ENCODE measurements at places on chromosomes 1 and 21. TPM values are rescaled to one million over a fixed set of nuclear protein-coding genes. Genes with fewer than 3 reads are reported as not detected.

- DNase-seq: no peak
Observed at GRCh38 chr1:64302971-64303370, 99.5 kb downstream of the UBE2U start.

- no peak for DNase-seq
Observed at GRCh38 chr1:169360415-169360814, 7.2 kb downstream of the NME7 start.

DNA sequence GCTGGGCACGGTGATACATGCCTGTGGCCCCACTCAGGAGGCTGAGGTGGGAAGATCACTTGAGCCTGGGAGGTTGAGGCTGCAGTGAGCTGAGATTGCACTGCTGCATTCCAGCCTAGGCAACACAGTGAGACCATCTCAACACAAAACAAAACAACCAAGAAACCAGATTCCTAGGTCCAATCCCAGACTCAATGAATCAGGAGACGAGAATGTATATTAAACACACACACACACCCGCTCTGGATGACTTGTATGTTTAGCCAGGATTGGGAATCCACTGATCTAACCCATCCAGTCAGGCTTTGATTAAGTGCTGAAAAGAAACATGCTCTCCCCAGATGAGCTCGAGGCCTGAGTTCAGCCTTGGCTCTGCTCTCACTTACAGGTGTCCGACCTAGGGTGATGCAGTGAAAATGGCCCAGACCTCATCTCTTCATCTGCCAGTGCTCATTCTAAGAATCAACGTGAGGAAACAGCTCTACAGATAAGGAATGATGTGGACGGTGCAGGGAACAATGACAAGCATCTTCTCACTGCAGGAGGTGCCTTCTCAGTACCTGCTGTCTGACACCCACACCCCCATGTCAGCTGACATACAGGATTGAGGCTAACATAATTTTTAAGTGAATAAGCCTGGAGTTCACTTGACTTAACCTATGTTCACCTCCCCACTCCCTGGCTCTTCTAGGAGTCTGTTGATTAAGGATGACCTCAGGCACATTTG is 15.3 kb upstream of the SRSF4 start:
- no peak for DNase-seq

DNA sequence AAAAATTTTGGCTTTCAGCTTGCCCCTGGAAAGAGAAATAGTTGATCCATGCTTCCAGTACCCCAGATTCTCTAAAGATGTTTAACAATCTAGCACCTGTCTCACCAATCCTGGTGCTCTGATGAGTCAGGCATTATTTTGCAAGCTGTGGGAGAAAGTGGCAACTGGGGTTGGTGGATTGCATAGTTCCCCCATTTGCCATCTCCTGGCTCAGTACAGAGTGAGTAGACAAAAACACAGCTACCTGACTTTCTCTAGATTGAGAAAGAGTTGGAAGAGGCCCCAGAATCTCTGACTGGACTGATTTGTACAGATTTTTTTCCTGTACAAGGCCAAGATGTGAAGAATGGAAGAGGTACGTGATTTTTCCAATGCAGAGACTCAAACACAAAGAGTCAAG is 75.1 kb upstream of the NEGR1 start:
- DNase-seq: no peak

The DCDC2B gene
- total RNA-seq: not detected

The PCNT gene
- 27.3 TPM for total RNA-seq

GRCh38 chr1:206596319-206596666 is 16.0 kb downstream of the EIF2D start:
- DNase-seq: no peak
